ENCODE measurements at places on chromosomes 6 and 20.

DNA sequence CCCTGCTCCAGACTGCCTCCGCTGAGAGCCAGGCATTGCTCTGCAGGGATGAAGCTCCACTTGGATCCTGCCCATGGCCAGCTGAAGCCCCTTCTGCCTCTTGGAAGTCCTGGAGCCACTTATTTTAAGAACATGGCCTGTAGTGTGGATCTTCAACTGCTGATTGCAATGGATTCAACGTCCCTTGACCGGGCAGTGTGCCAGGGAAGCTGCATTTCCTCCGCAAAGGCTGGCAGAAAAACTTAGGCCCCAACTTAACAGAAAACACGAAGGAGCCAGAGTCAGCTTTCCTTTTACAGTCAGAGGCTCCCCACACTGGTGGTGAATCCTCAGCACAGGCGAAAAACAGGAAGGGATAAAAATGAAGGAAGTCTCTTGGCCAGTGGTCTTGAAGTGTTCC lies 26.3 kb upstream of the FOXQ1 start:
- no peak for DNase-seq

DNA sequence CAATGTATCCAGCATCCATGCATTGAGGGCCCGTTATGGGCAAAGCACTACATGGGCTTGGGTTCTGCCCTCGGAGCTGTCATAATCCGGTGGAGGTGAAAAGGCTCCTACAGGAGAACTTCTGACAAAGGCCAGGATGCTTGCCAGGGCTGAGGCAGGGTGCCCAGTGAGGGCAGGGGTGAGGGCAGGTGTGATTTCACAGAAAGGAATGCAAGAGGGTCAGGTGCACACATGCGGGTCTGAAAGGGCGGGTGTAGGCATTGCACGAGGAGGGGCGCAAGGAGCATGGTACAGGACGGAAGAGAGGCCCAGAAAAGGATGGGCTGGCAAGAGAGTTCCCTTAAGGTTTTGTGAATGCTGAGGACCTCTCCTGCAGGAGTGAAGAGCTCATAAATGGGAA lies 348.0 kb downstream of the BTBD3 start:
- no peak for DNase-seq

DNA sequence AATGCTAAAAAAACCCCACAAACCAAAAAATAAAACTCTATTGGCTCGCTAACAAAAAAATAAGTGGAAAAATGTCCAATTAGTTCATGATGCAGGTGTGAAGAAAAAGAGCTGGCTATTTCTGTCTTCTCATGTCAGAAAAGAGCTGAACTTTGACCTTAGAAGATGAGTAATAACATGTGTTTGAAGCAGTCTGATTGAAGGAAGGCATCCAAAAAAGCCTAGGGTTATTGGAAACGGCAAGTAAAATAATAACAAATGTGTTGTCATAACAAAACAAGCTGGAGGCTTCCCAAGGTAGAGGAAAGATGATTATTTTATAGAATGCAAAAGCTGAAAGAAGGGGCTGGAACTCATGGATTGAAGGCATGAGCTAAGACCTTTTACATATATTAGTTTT lies 94.4 kb upstream of the FAM184A start:
- DNase-seq: no peak

GRCh38 chr6:96563853-96564252 lies 925 bp downstream of the FHL5 start:
- DNase-seq: no peak

DNA sequence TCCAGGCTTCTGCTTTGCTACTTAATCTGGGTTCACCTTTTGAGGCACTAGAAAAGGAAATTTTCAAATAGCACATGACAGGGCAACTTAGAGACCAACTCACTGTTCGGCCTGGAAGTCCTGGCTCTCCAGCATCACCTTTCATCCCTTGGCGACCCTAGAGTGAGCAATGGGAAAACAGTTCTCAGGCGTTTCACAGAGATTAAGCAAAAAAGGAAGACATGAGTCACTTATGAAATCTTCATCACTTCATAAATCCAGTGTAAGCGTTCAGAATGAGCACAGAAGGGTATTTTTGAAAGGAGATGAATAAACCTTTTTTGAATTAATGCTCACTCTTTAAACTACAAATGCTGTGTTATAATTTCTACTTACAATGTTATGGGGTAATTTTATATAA lies 104.0 kb downstream of the COL12A1 start:
- DNase-seq: no peak

DNA sequence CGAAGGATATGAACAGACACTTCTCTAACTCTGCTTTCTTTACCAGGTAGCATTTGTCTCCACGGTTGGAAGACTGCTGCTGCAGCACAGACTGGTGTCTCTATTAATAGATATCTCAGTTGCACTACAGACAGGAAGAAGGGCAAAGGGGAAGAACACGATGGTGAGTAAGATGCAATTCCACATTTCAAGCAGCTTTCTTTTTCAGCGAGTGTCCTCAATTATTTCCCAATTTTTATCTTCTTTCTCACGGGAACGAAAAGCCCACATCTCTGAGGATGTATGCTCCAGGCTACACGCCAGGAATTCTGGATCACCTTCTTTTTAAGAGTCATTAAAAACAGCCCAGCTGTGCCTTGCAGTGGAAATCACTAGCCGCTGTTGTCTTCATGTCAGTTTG lies 311.6 kb upstream of the ECI2 start:
- DNase-seq: peak; percentile 34

- DNase-seq: no peak
These were observed 1.2 kb downstream of the FOXO3 start for GRCh38 chr6:108561742-108562502.

Data from AG04450 (cell line).